A172 (cell line): ENCODE measurements at places on chromosomes 11 and 22. TPM values are rescaled to one million over a fixed set of nuclear protein-coding genes. Genes with fewer than 3 reads are reported as not detected.

Gene RAB36
- 6.1 and 6.6 TPM in 2 replicates for total RNA-seq

Gene SBF2
- total RNA-seq = 19.6 and 34.7 TPM in 2 replicates

Gene TMEM138
- total RNA-seq = 10.8 and 41.9 TPM in 2 replicates

Gene OR56A1
- not detected in 2 replicates for total RNA-seq

Gene MRGPRF
- 0.69 and 0.86 TPM in 2 replicates for total RNA-seq

Gene PICALM
- total RNA-seq = 182 and 196 TPM in 2 replicates

Gene ANO5
- 0.02 and 0.14 TPM in 2 replicates for total RNA-seq

Gene FAM168A
- 18.1 and 22.3 TPM in 2 replicates for total RNA-seq

Gene CARD18
- total RNA-seq = not detected in 2 replicates

Gene OR2AG1
- not detected in 2 replicates for total RNA-seq

Gene GRM5
- not detected in 2 replicates for total RNA-seq

Gene TSSK2
- total RNA-seq = not detected in 2 replicates

Gene UBQLN3
- total RNA-seq = not detected in 2 replicates

Gene ARHGAP8
- not detected in 2 replicates for total RNA-seq

Gene SLC5A1
- total RNA-seq = not detected in 2 replicates

Gene LRRC74B
- 0.77 TPM in 1 of 2 replicates, not detected in the other for total RNA-seq

Gene TRIM44
- total RNA-seq = 38.0 and 56.2 TPM in 2 replicates

Gene RELT
- total RNA-seq = 15.5 and 17.0 TPM in 2 replicates

Gene TSPO
- 258 and 263 TPM in 2 replicates for total RNA-seq

Gene LAYN
- total RNA-seq = 150 and 160 TPM in 2 replicates

Gene DDTL
- 0.79 and 1.2 TPM in 2 replicates for total RNA-seq

Gene PELI3
- total RNA-seq = 13.3 and 16.1 TPM in 2 replicates

Gene TSPAN32
- 13.3 and 16.9 TPM in 2 replicates for total RNA-seq

Gene OR4D5
- total RNA-seq = not detected in 2 replicates

Gene RASGRP2
- total RNA-seq = 0.07 and 2.1 TPM in 2 replicates

Gene APOBEC3C
- 6.4 and 8.2 TPM in 2 replicates for total RNA-seq

Gene SLC17A6
- not detected in 2 replicates for total RNA-seq

Gene MFNG
- 0.86 and 0.95 TPM in 2 replicates for total RNA-seq

Gene CDK2AP2
- 48.4 and 50.9 TPM in 2 replicates for total RNA-seq

Gene OR52I2
- total RNA-seq = not detected in 2 replicates

Gene MISFA
- 8.2 and 9.0 TPM in 2 replicates for total RNA-seq

Gene ARL2
- 170 and 196 TPM in 2 replicates for total RNA-seq

Gene SLC1A2
- total RNA-seq = 0.12 and 0.41 TPM in 2 replicates

Gene NRXN2
- total RNA-seq = 0.05 and 0.14 TPM in 2 replicates

Gene CNGA4
- total RNA-seq = 0.17 TPM in 1 of 2 replicates, not detected in the other

Gene INPP5J
- total RNA-seq = 0.33 and 1.3 TPM in 2 replicates

Gene PAX6
- total RNA-seq = 0.14 and 2.3 TPM in 2 replicates

Gene SYT13
- 0.19 TPM in 1 of 2 replicates, not detected in the other for total RNA-seq

Gene STX5
- 28.0 and 33.8 TPM in 2 replicates for total RNA-seq
